Naive thymus-derived CD4-positive, alpha-beta T cell (primary cell): ENCODE measurements at places on chromosomes 2 and 18. TPM values are rescaled to one million over a fixed set of nuclear protein-coding genes. Genes with fewer than 3 reads are reported as not detected.
A peak's percentile ranks its signal among the peaks of the same experiment; 100 is the strongest.

DNA sequence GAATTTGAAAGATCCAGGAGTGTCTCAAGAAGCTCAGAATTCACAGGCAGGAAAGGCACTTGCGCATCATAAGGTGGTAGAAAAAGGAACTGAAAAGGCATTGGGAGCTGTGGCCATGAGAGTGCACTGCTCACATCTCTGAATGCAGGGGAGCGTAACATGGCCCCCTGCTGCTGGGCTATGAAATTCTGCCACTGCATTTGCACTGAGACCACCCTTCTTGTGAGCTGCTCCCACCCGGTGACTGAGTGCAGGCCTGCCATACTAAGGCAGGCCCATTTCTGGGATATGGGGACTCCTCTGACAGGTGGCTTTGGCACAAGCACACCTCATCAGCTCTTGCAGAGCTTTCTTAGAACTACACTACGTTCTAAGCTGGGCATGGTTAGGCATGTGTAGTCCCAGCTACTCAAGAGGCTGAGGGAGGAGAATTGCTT, 25.3 kb upstream of the STARD7 start:
- DNase-seq = no peak

DNA sequence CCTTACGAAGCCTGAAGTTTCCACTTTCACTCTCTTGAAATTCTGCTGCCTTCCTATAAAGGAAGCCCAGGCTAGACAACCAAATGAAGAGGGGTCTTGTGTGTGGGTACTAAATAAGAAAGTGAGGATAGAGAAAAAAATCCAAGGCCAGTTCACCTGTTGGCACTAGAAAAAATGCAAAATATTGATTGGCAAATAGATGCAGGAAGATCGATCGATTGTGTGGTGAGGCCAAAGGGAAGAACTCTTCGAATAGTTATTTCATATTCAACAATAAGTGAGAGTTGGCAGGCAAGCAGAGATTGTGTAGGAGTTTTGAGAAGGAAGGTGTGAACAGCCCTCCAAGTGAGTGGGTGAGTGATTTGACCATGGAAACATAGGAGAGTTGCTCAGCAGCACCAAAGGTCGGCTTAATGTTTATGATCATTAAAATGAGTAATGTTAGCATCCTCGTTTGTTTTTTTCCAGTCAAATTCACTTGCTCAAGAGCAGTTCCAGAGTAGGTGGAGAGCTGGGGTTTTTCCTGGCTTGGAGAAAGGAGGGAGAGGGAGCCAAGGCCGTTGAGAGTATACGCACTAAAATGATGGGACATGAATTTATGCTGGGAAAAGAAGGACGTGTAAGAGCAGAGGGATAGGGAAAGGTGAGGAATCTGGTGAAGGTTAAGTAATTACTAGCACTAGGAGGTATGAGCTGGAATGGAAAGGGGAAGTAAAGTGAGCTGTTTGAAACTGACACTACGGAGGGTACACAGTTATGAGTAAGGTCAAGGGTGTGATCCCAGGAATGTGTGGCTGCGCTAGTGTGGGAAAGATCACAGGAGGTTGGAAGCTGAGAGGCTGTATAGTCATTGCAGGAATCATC, 1.1 kb upstream of the NAPG start:
- DNase-seq = no peak

GRCh38 chr18:79434607-79435401, 39.1 kb downstream of the NFATC1 start:
- DNase-seq = no peak

CACNB4 gene
- total RNA-seq = 0.16 TPM

- no peak for DNase-seq
These were observed 21.6 kb downstream of the MC4R start for GRCh38 chr18:60350941-60351340.

DNA sequence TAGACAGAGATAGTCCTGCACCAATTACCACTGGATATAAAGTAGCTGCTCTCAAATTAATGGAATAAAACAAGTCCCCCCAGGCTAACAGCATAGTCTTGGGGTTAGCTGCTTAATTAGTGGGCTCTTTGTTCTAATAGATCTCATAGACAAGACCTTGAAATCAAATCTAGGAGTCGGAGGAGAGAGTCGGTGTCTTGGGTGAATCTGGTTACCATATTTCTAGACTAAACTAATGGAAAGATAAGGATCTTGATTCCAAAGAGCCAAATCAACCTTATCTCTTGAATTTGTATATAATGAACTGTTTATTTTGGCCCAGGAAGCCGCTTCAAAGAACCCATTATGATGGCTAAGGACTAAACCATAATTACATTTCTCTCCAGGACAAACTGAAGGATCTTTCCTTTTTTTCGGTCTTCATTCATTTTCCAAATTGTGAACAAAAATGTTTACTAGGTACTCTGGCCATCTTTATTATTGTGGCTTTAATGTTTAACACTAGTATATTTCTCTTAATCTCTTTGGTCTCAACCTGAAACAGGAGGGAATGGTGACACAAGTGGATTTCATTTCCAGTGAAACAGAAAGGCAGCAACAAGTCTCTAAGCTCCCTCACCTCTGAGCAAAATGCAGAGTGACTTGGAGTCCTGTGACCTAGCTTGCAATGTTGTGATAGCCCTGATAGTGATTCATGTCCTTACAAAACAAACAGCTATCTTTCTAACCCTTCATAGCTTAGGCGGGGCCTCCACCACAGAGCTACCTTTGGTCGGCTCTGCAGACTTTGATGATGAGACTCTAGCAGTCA, 137.9 kb upstream of the PARD3B start:
- DNase-seq = no peak

DNA sequence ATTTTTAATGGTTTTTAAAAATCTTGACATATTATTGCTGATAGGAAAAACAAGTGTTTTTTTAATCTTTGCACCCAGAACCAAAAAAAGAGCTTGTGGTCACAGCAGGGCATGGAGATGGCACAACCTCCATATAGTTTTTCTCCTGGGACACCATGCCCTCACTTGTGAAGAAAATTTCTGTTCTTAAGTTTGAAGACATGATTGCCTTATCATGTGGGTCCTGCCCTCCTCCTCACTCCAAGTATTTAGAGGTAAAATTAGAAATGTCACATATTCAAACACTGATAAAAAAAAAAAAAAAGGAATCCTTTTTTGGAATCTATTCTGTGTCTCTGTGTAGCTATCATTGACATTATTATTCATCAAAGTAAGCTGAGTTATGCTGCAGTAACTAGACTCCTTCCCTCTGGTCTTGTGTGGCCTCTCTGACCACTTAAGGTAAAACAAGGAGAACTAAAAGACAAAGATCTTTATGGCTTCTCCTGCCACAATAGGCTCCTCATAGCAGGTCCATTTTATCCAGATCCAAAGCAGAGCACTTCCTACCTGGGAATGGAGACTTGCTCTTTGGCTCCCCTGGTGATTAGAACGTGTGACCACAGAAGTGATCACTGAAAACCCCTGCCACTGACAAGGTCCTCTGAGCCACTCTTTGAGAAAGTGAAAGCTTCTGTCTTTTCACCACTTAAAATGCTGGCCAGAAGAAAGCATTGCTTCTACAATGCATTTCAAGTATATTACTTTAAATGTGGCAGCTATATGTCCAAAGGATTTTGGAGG, 19.8 kb downstream of the ADD2 start:
- no peak for DNase-seq

DNA sequence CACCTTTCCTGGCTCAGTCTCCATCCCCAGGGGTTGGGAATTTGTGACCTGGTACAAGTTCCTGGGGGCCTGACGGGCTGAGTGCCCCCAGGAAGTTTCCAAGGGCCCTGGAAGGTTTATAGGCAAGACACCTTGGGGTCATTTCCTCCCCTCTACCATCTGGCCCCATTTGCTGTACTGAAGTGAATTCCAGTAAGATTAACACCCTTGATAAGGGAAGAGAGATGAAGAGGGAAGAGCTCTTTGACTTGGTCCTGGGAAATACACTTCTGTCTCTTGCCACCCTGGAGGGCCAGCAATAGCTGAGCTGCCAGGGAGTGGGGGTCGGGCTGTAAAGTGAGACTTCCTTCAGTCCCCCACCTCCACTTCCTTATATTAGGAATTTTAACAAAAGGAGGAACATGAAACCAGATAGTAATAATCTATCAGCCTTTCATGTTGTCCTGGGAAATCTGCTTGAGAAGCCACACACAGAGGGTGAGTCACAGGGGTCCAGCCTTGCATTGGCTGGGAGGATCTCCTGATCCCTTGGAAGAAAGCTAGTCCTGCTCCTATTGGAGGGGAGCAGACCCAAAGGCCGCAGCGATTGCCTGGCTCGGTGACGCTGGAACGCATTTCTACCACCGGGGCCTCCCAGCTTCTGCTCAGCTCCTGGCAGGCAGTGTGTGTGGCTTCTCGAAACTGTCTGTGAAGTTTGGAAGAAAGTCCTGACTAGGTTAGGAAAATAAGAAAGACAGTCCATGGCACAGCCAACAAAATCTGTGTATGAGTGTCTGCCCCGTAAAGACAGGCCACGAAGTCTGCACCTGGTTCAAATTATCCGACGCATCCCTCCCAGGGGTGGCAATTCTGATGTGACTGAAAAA, 87.3 kb downstream of the ACAA2 start:
- no peak for DNase-seq

- DNase-seq = no peak
These were observed 2.1 kb downstream of the KIDINS220 start for GRCh38 chr2:8835279-8835678.

LYG2 gene
- total RNA-seq = not detected in 2 replicates

GRCh38 chr18:46250084-46250811, 146.1 kb downstream of the HAUS1 start:
- peak; percentile 74 for DNase-seq

GRCh38 chr2:120174963-120175581, 48.1 kb downstream of the TMEM185B start:
- DNase-seq = no peak

GRCh38 chr2:171822525-171823322, 71.3 kb downstream of the SLC25A12 start:
- no peak for DNase-seq

ZNF892 gene
- 5.7 TPM for total RNA-seq

- no peak for DNase-seq
These were observed 9.3 kb downstream of the MAPRE3 start for GRCh38 chr2:26979741-26980140.

- DNase-seq = no peak
These were observed 72.2 kb upstream of the THUMPD2 start for GRCh38 chr2:39851251-39851650.

DNA sequence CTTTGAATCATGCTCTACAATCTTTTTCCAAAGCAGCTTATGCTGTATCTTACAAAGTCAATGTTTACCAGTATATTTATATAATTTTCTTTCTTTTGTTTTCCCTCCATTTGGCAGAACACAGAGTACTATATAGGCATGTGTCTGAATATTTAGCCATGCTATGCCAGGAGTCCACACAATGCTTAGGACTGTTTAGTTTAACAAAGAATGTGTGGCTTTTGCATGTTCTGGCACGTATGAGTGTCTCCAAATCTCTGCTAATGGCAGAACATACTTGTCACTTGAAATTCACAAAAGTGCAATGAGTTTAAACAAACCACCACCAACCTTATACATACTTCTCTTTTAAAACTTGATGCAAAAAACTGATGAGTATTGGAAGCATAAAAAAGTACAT, 268.0 kb downstream of the NR4A2 start:
- DNase-seq = no peak

DNA sequence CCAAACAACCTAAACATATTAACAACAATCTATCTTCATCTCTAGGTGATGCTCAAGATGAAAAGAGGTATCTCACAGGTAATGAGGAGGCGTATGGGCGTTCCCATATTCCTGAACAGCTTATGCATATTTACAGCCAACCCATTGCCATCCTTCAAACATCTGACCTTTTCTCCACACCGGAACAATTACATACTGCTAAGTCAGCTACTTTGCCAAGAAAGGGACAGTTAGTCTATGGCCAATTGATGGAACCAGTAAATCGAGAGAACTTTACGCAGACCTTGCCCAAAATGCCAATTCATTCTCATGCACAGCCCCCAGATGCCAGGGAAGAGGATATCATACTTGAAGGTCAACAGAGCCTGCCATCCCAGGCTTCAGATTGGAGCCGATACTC, 68.0 kb downstream of the FAM171B start:
- no peak for DNase-seq
